ENCODE measurements at places on chromosomes 11 and 22.

DNA sequence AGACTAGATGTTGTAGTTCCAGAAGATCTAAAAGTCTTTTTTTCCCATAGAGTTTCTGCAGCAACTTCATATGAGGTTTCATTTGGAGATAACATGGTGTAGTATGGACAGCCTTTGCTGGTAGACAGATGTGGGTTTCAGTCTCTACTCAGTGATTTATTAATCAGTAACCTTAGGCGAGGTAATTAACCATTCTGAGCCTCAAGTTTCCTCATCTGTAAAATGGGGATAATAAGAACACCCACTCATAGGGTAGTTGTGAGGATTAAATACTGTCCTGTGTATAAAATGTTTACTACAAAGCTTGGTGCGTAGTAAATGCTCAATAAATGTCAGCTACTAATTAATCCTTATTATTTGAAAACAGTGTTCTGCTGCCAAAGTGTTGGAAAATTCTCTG, 16.8 kb downstream of the POU2F3 start:
- no peak for DNase-seq

DNA sequence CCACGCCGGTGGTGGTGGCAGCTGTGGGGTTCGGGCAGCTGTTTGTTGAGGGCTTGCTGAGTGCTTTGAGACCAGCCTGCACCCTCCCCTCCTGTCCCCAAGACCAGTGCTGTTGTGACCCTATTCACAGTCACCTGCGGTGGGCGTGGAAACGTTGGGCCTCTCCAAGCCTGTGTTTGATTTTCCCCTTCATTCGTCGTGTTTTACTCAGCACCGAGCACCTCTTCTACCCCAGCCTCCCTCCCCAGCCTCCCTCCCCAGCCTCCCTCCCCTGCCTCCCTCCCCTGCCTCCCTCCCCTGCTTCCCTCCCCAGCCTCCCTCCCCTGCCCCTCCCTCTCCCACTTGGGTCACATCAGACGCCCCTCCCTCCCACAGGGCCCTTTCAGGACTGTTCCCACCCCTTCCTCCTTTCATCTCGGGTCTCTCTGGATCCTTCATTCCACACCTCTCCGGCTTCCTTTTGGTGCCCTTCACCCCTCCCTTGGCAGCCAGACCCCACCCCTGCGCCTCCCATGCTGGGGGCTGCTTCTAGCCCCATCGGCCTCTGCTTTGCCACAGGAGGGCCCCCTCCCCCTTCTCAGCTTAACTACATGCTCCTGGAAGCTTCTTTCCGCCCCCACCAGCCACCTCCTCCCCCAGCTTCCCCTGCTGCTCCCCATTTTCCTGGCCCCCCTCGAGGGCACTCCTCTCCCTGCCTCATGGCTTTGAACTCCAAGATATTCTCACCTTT, 14.8 kb downstream of the FRMD8 start:
- no peak for DNase-seq

- DNase-seq: no peak
Observed at GRCh38 chr11:46055371-46055770, 65.9 kb downstream of the PHF21A start.

- peak; percentile 68 for DNase-seq
Observed at GRCh38 chr11:110711776-110712658, at the start of gene ARHGAP20. Gene ARHGAP20 (minus strand): TSS chr11:110712437. CDS start chr11:110712231, 206 bp downstream.

- no peak for DNase-seq
Observed at GRCh38 chr11:1834062-1834610, 654 bp upstream of the SYT8 start.

- DNase-seq: no peak
Observed at GRCh38 chr11:107957109-107957588, 28.9 kb downstream of the RAB39A start.

- peak; percentile 76 for DNase-seq
Observed at GRCh38 chr11:33893711-33894397, 2.0 kb upstream of the LMO2 start.

DNA sequence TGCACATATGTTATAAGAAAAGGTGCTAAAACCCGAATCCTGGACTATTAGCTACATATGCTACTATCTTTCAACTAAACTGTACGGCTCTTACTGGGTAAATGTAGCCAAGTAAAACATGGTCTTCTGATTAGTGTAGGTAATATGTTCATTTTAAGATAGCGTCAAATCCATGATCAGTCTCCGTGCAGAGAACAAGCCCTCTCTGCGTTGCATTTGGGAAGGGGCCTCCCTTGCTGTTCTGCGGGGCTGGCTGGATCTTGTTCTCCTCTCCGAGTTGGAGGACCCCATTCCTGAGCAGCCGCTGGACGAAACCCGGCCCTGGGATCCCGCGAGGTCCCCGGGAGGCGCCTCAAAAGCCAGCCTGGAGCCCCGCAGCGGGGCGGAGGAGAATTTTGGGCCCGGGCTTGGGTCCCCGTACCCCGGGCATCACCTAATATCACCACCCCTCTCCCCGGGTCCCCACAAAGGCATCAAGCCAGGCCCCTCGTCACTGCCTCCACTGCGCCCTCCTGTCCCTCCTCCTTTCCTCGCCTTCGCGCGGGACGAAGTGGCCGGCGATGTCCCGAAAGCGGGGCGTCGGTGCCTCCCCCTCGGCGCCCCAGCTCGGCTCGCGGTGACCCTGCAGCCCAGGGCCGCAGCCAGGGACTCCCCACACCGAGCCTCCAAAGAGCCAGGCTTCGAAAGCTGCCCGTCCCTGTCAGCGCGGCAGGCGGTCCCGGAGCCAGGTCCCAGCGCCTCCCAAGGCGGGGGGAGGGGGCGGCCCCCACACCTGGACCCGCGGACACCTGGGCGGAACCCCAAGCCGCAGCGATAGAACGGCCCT, 54.5 kb upstream of the FBXO3 start:
- no peak for DNase-seq

DNA sequence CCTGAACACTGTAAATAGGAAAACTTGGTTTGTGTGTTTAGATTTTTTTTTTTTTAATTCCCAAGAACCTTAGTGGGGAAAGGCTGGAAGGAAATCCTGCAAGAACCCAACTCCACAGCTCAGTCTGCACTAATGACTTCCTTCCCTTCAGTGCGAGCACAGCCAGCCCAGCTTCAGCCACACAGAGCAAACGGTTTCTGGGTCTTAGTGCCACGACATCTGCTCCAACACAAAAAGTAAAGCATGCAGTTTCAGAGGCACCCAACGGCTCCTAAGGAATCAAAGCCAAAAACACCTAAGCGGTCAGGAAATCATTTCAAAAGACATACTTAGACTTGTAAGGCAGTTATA, 236.1 kb downstream of the TTC28 start:
- DNase-seq: no peak

DNA sequence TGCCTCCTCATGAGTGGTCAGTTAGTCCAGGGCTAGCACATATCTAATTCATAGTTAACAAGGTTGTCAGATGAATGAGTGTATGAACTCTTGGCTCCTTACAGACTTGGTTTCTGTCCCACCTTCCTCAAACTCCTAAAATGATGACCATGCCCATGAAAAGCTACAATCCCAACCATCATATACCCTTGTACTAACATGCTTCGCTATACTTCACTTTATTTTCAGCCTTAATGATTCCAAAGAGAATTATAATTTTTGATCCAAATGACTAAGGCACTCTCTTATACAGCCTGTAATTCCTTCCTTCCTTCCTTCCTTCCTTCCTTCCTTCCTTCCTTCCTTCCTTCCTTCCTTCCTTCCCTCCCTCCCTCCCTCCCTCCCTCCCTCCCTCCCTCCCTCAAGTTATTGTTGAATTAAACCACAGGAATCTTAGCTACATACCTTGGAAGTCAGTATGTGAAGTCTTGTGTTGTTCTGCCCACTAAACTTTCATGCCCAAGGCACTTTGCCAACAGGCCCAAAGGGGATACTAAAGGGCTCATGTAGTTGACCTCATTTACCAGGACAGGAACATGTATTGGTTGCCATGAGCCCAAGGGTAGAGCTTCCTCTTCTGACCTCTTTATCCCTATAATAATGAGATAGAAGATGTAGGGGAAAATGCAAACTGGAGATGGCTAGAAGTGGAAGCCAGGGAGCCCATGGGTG, 37.4 kb downstream of the CALCA start:
- DNase-seq: no peak

DNA sequence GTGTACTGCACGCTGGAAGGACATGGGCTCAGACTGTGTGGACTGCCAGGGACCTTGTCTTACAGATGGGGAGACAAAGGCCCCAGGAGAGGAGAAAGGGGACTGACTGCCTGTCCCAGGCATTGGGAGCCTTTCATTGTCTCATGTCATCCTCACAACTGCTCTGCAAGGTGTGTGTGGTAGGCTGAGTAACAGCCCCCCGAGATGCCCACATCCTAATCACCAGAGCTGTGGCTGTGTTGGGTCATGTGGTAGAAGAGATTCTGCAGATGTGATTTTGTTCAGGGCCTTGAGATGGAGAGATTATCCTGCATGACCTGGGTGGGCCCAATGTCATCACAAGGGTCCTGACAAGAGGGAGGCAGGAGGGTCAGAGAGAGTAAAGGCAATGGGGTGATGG, 39.1 kb downstream of the ARRB1 start:
- DNase-seq: no peak

GRCh38 chr22:45451972-45452371, 38.5 kb downstream of the RIBC2 start:
- no peak for DNase-seq

DNA sequence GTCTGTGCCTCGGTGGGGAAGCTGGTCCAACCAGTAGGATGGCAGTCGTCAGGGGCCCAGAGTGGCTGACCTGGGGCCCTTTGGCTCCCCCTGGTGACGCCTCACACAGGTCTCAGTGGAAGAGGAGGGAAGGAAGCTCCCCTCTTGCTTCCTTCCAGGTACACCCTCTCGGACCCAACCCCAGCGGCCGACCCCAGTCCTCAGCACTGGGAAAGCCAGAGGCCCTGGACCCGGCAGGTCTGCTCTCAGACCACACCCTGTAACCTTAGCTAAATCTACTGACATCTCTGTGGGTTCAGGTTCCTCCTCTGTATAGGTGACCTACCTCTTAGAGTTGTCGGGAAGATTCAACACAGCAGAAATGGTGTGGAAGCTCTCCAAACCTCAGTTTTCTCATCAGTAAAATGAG, 3.4 kb upstream of the SCUBE1 start:
- peak; percentile 73 for DNase-seq

- DNase-seq: no peak
Observed at GRCh38 chr11:34940026-34940677, 23.7 kb downstream of the PDHX start.

GRCh38 chr11:43908191-43908590, 27.6 kb downstream of the ALKBH3 start:
- no peak for DNase-seq

GRCh38 chr11:44125598-44125997, 30.1 kb downstream of the EXT2 start:
- DNase-seq: no peak

DNA sequence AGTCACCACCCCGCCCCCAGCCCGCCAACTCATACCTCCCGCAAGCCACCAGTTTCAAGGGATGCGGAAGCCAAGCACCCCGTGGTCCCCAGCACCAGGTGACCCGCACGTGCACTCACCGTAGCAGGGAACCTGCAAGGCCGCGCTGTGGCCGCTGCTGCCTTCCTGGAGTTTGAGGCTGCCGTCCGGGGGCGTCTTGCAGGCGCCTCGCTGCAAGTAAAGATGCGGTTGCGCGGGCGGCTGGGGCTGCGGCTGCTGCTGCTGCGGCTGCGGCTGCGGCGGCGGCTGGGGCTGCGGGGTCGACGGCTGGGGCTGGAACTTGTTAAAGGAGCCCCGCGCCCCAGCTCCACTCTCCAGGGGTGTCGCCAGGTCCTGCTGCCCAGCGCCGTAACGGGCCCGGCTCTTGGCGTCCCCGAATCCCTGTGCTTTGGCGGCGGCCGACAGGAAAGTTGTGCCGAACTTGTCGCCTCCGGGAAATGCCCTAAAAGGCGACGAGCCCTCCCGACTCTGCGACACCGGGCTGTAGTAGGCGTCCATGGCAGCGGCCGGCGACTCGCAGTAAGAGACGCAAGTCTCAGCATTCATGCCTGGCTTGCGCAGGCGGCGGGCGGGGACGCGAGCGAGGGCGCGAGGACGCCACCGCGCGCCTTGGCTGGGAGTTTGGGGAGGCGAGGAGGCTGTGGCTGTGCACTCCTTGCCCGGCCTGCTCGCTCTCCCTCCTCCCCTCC, at the start of gene ALX4:
ALX4 (minus strand) TSS at position 662 of the 728 bp plus-strand sequence; CDS start at position 585, 77 bp downstream.
- peak; percentile 23 for DNase-seq

DNA sequence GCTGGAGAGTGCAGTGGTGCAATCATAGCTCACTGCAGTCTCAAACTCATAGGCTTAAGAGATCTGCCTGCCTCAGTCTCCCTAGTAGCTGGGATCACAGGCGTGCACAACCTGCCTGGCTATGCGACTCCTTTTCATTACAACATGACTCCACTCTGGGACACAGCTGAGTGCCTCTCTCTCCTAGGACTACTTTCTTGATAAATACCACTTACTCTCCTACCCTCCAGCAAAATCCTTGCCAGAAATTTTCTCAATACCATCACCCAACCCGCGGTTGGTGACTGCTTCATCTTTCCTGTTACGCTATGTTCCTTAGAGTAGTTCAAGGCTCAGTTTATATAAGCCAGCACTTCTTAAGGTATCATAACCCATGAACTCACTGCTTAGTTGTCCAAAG, 26.9 kb downstream of the ARFGAP3 start:
- no peak for DNase-seq

- DNase-seq: no peak
Observed at GRCh38 chr11:68036717-68037239, 2.0 kb upstream of the TCIRG1 start.

GRCh38 chr11:2237457-2238238, 32.7 kb downstream of the ASCL2 start:
- DNase-seq: no peak
